LHCN-M2 (cell line): ENCODE measurements at places on chromosomes 11 and 22.

DNA sequence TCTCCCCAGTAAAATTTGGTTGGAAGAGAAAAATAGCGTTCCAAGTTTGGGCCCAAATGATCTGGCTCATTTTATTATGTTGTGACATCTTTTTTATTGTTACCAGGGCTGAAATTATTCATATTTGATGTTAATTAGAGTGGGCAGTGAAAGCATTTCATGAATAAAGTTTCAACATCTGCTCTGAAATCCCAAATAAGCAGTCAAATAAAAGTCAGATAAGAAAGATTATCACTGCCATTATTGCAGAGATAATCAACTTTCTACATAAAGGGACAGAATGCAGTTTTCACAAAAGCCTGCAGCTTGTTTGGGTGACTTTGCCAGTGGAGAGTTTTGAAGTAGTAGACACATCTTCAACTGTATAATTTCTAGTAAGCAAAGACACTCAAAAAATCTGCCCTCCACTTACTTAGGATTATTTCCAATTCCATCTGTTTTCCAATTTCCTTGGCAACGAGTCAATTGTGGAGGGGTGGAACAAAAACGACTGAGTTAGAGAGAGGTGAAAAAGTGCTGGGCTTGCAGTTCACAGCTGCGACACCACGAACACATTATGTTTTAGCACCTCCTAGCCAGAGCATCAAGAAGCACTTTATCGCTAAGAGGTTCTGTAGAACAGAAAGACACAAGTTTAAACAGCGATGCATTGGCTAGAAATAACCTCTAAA lies 9.0 kb downstream of the TECTA start:
- no peak for DNase-seq

- peak; percentile 68 for DNase-seq
Measured at GRCh38 chr22:32660292-32660691, 141.2 kb upstream of the TIMP3 start.

DNA sequence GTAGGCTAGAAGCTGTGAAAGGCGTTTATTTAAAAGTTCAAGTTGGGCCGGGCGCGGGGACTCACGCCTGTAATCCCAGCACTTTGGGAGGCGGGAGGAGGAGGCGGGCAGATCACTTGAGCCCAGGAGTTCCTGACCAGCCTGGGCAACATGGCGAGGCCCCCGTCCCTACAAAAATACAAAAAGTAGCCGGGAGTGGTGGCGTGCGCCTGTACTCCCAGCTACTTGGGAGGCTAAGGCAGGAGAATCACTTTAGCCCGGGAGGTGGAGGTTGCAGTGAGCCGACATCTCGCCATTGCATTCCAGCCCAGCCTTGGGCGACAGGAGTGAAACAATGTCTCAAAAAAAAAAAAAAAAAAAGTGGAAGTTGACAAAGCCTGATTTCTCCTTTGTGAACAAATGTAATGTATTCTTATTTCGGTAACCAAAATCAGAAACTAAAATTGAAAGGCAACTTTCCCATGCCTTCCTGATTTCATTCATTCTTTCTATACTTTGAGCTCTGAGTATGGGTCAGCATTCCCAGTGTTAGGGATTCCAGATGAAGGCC lies 825 bp downstream of the PTPMT1 start:
- DNase-seq = no peak

DNA sequence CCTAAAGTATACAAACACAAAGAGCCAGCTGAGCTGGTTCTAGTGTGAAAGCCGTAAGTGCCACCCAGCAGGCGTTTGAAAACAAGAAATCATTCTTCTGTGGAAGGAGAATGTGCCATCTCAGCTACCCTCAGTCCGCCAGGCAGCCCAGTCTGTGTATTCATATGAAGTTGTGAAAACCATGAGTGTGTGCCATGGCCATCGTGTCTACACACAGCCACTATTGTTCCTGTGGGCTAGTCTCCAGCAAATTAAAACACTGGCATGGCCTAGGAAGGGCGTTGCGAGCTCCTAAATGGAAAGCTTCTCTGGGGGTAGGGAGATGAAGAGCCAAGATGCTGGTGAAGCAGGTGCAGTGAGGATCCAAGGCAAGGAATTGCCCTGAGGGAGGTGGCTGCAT lies 51.5 kb upstream of the HORMAD2 start:
- no peak for DNase-seq

- DNase-seq = no peak
Measured at GRCh38 chr11:74001822-74002286, 7.0 kb downstream of the UCP3 start.

- DNase-seq = no peak
Measured at GRCh38 chr11:17750801-17751165, 16.2 kb downstream of the KCNC1 start.

DNA sequence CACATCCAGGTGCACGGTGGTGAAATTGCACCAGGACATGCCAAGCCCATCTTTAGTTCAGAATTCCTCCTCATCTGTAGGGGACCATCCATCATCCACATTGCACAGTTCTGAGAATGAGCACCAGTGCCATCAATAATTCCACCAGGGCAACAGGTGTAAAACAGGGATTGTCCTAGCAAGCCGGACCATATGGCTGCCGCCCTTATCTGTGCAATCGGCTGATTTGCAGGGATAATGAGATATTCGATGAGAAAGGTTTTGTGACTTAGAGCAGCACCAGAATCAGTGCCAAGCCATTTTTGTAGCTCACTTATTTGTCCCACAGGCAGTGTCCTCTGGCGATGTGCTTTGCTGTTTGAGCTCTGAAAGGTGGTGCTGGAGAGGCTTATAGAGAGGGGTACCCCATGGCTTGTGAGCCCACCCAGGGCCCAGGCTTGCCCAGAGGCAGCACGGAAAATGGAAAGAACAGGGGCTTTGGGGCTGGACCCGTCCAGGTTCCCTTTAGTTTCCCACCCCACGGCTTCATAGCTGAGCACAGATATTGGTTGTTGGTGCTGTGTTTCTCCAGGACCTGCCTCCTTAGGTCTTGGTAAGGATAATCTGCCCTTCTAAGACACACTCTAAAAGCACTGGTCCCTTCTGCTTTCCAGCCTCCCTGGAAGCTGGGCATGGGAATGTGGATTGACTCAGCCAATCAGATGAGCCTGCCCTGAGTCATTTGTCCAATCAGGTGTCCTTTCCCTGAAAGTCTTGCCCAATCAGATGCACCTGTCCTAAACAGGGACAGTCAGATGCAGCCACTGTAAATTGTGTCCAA lies 84.0 kb upstream of the SHANK2 start:
- DNase-seq = peak; percentile 20

GRCh38 chr11:110337570-110338193 lies 41.3 kb upstream of the RDX start:
- peak; percentile 60 for DNase-seq

DNA sequence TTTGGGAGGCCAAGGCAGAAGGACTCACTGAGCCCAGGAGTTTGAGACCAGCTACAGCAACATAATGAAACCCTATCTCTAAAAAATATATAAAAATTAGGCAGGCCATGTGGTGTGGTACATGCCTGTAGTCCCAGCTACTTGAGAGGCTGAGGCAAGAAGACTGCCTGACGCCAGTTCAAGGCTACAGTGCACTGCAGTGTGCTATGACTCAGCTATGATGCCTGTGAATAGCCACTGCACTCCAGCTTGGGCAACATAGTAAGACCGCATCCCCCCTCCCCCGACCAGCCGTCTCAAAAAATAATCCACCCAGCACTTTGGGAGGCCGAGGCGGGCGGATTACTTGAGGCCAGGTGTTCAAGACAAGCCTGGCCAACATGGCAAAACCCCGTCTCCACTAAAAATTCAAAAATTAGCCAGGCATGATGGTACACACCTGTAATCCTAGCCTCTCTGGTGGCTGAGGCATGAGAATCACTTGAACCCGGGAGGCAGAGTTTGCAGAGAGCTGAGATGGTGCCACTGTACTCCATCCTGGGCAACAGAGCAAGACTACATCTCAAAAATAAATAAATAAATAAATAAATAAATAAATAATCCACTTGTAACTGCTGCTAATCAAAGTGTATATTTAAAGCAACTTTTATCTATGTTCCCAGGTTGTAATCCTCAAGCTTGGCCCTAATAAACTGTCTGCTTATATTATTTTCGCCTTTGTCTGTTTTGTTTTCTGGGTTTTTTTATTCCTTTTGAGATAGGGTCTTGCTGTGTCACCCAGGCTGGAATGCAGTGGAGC lies 7.8 kb downstream of the HPS5 start:
- peak; percentile 39 for DNase-seq

GRCh38 chr11:14386895-14387480 lies 28.0 kb upstream of the RRAS2 start:
- DNase-seq = peak; percentile 84

- DNase-seq = peak; percentile 30
Measured at GRCh38 chr22:46528121-46528610, 9.3 kb downstream of the CELSR1 start.

GRCh38 chr22:31176923-31177322 lies 16.9 kb downstream of the RNF185 start:
- DNase-seq = no peak

DNA sequence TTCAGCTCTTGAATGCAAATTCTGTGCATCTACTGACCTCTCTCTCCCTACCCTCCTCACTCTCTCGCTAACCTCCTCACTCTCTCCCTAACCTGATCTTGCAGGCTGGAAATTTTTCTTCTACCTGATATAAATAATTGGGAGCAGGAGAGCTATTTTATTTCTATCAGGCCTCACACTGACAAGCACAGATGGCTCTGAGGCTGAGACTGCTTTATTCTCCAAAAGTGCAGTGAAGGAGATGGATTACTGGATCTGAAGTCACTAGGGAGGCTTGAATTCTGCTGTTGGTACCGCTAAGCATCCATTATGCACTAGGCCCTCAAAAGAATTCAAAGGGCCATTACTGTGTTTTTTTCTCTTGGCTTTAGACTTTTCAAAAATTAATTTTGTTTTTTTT lies 19.4 kb upstream of the LDHA start:
- DNase-seq = no peak

- DNase-seq = no peak
Measured at GRCh38 chr11:25928076-25928475, 403.9 kb upstream of the ANO3 start.

DNA sequence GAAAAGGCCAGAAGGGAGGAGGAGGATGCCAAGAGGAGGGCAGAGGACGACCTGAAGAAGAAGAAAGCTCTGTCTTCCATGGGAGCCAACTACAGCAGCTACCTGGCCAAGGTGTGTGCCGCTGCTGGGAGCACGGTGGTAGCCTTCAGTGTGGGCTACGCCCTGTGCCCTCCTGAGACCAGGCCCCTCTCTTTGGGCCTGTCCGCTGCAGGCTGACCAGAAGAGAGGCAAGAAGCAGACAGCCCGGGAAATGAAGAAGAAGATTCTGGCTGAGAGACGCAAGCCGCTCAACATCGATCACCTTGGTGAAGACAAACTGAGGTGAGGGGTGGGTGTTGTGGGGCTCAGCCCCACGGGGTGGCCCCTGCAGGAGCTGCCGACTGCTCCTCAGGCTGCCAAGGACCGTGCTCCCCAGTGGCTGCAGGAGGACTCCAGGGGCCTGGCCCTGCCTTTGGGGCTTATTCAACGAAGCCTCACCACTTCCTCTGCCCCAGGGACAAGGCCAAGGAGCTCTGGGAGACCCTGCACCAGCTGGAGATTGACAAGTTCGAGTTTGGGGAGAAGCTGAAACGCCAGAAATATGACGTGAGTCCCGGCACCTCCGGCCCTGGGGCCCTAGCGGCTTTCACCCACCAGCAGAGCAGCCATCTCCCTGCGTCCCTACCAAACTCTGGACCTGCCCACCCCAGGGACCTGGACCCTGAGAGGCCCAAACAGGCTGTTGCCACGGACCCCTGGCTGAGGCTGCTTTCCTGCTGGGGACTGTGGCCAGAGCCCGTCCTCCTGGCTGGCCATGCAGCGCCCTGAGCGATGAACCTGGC lies 12.6 kb upstream of the MRPL23 start:
- DNase-seq = no peak

- no peak for DNase-seq
Measured at GRCh38 chr22:29211466-29211865, 5.8 kb downstream of the EMID1 start.

GRCh38 chr11:68266121-68266891 lies 5.5 kb downstream of the C11orf24 start:
- DNase-seq = no peak

DNA sequence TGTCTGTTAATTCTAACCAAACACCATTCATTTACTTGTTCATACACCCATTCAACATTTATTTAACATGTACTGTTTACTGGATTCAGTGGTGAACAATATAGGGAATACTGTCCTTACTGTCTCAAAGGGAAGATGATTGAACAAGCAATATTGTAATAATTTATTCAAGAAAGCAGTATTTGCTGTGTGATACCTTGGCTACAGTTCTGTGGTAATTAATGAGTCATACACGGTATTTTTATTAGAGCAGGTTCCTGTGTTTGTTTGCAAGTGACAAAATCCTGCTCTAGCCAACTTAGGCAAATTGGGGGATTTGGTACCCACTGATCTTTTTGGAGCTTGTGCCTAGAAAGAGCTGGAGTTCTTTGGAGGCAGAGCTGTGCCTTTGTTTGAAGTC lies 15.7 kb downstream of the PIH1D2 start:
- DNase-seq = no peak
